A172 (cell line): ENCODE measurements at places on chromosomes 3 and 15. TPM values are rescaled to one million over a fixed set of nuclear protein-coding genes. Genes with fewer than 3 reads are reported as not detected.

DNA sequence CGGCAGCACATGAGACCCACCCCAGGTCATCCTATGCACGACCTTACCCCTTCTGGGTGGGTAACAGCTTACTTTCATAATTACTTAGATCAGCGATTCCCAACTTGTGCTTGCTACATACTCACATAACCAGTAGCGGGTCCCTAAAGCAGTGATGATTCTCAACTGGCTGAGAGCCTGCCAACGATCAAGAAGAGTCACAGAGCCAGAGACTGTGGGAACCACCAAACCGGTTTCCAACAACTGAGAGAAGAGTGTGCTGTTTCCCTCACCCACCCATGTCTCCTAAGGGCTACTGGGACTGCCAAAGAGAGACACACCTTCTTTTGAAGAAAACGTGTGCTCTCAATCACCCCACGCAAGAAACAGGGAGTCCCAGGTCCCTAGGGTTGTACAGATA, 12.0 kb upstream of the XXYLT1 start:
- DNase-seq: no peak

DNA sequence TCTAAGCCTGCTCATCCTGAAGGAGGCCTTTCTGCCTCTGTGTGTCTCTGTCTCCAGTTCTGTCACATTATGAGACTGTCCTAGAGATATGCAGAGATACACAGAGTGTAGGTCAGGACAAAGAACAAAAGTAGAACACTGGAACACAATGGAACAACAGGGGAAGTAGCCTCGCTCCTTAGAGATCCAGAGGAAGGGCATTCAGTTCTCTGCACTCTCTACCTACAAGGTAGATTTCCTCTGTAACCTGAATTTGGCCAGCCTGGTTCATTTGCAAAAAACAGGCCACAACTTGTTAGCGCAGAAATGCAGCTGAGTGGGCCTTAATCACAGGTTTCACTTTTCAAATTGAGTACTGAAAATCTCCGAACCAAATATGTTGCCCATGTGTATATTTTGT, 19.4 kb downstream of the NEK10 start:
- DNase-seq: no peak

DNA sequence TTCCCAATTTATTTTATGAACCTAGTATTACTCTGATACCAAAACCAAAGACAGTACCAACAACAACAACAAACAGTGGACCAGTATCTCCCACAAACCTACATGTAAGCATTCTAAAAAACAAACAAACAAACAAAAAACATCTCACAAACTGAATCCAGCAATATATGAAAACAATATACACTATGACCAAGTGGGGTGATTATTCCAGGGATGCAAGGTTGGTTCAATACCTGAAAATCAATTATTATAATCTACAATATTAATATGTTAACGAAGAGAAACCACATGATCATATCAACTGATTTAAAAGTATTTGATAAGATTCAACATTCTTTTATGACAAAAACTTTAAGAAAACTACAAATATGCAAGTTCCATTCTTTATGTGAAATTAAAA, 391.3 kb downstream of the MAGI1 start:
- DNase-seq: no peak

DNA sequence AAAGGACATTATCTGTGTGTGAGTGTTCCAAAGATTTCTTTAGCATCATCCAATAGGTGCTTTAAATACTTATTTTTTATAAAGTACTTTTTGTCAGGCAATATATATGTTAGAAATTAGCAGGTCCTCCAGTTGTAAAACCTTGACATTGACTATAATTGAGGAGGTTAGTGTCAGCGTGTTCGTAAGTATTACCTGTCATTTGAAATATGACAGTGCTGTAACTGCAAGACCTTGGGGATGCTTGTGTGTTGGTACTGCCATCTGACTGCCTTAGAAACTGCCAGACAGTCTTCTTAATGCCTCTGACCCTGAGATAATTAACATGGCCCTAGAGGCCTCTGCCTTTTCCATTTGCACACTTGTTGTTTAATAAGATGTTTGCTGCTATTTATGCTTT, 170.7 kb downstream of the NAALADL2 start:
- no peak for DNase-seq

- peak; percentile 83 for DNase-seq
Observed at GRCh38 chr3:196563721-196564225, 4.6 kb downstream of the WDR53 start.

The TRH gene
- not detected in 2 replicates for total RNA-seq

The CHMP2B gene
- total RNA-seq: 55.8 and 65.6 TPM in 2 replicates

The LMAN1L gene
- not detected in 2 replicates for total RNA-seq

The GOLGA8J gene
- 0.40 TPM in 1 of 2 replicates, not detected in the other for total RNA-seq
